ENCODE measurements at places on chromosomes 4 and X. TPM values are rescaled to one million over a fixed set of nuclear protein-coding genes. Genes with fewer than 3 reads are reported as not detected.

- peak overlapping the region; percentile 79 for H3K27ac ChIP-seq
- peaks cover 45% of the 10 kb centered on the region for H3K4me1 ChIP-seq
- H3K27me3 ChIP-seq: no peaks in the 10 kb centered on the region
Observed at GRCh38 chr4:76703123-76703490, 194.8 kb downstream of the SOWAHB start.

- H3K27me3 ChIP-seq: no peaks in the 10 kb centered on the region
- no peak for DNase-seq
- H3K27ac ChIP-seq: no peak overlapping the region
- peaks cover 4% of the 10 kb centered on the region for H3K4me1 ChIP-seq
- no peaks in the 10 kb centered on the region for H3K36me3 ChIP-seq
Observed at GRCh38 chrX:153061732-153062131, 5.5 kb downstream of the PNMA3 start.

DNA sequence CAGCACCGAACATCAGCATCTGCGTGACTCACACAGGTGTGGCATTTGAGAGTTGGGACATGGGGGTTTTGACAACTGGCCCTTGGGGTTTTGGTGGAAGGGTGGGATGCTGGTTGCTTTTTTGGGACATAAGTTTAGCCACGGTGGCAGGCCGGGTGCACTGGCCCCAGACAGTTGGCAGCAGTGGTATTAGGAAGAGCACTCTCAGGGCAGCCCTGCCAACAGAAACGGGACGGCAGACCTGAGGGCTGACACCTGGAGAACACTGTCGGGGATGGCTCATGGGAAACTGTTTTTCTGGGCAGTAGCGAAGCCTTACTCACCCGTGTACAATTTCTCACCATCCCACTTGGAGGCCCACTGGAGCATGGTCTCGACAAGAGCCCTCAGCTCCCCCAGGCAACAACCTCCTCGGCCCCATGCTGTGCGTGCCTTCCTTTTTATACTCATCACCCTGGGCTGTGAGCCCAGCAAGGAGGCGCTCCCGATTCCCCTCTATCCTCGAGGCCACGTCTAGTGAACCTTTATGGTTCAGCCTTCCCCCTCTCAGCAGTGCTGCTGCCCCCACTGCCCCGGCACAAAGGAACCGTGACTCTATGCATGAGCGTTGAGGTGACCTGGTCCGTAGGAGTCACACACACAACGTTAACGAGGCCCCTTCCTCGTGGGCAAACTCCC lies 30.6 kb downstream of the WDR1 start:
- peaks cover 15% of the 10 kb centered on the region for H3K4me1 ChIP-seq
- no peaks in the 10 kb centered on the region for H3K27me3 ChIP-seq
- H3K36me3 ChIP-seq: peaks cover 50% of the 10 kb centered on the region
- no peak overlapping the region for H3K27ac ChIP-seq
- peak; percentile 77 for DNase-seq

DNA sequence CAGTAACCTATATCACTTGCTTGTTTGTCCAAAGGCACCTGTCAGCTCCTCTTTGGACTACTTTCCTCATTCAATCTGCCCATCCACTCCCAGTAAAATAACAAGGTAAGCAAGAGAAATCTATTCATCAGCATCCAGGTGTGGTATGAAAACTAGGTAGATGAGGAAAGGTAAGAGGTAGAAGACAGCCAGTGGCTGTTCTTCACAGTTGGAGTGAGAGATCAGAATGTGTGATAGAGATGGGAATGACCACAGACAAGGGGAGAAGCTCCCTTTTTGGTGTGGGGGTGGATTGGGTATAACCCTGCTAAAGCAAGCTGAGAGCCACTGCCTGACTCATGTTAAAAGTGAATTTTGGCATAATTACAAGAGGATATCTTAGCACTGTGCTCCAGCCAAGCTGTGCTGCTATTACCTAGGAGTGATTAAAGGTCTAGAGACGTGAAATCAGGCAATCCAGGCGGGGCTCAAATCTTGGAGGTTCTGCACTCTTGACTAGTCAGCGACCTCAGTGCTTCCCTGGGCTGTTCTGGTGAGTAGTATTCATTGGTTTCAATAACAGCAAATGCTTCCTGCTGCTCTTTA lies 28.1 kb upstream of the RASL11B start:
- H3K4me1 ChIP-seq: peaks cover 30% of the 10 kb centered on the region
- H3K4me3 ChIP-seq: no peak overlapping the region

- no peak overlapping the region for H3K4me3 ChIP-seq
- peaks cover 2% of the 10 kb centered on the region for H3K36me3 ChIP-seq
- no peak for DNase-seq
- no peak overlapping the region for H3K27ac ChIP-seq
- H3K4me1 ChIP-seq: peaks cover 18% of the 10 kb centered on the region
- no peaks in the 10 kb centered on the region for H3K27me3 ChIP-seq
Observed at GRCh38 chrX:98924511-98924910, 1485.6 kb downstream of the PCDH19 start.

- peaks cover 3% of the 10 kb centered on the region for H3K27me3 ChIP-seq
- no peak overlapping the region for H3K27ac ChIP-seq
- H3K4me3 ChIP-seq: no peak overlapping the region
- no peak for DNase-seq
- H3K36me3 ChIP-seq: no peaks in the 10 kb centered on the region
- peaks cover 1% of the 10 kb centered on the region for H3K4me1 ChIP-seq
Observed at GRCh38 chrX:123481913-123482851, 250.7 kb downstream of the THOC2 start.

- H3K36me3 ChIP-seq: peaks cover 11% of the 10 kb centered on the region
- DNase-seq: no peak
- H3K27ac ChIP-seq: no peak overlapping the region
- H3K4me3 ChIP-seq: no peak overlapping the region
- no peaks in the 10 kb centered on the region for H3K27me3 ChIP-seq
- no peaks in the 10 kb centered on the region for H3K4me1 ChIP-seq
Observed at GRCh38 chr4:102705391-102705935, 55.3 kb downstream of the MANBA start.

DNA sequence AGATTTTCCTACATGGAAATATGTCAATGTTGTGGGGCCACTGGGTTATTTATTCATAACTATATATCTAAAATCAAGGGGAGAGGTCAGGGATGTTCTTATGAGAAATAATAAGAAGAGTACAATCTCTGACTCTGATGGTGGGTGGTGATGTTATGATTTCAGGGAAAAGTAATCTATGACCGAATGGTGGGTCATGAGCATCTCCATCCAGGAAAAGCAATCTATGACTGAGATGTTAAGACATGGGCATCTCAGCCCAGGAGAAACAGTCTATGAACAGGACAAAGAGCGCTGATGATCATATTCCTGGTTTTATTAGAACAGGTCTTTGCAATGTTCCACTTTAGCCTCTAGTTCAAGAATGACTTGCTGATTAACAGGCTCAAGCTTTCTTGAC lies 137.1 kb downstream of the ARSF start:
- H3K27ac ChIP-seq: no peak overlapping the region
- H3K4me3 ChIP-seq: no peak overlapping the region
- peaks cover 25% of the 10 kb centered on the region for H3K4me1 ChIP-seq
- no peaks in the 10 kb centered on the region for H3K27me3 ChIP-seq
- DNase-seq: no peak
- H3K36me3 ChIP-seq: no peaks in the 10 kb centered on the region

GRCh38 chr4:156763511-156763910 lies 208.1 kb downstream of the PDGFC start:
- peaks cover 59% of the 10 kb centered on the region for H3K4me1 ChIP-seq
- no peaks in the 10 kb centered on the region for H3K27me3 ChIP-seq
- no peak overlapping the region for H3K4me3 ChIP-seq
- peak overlapping the region; percentile 72 for H3K27ac ChIP-seq
- DNase-seq: no peak

- no peak for DNase-seq
- H3K36me3 ChIP-seq: no peaks in the 10 kb centered on the region
- no peak overlapping the region for H3K4me3 ChIP-seq
- no peaks in the 10 kb centered on the region for H3K4me1 ChIP-seq
- H3K27me3 ChIP-seq: no peaks in the 10 kb centered on the region
- H3K27ac ChIP-seq: no peak overlapping the region
Observed at GRCh38 chr4:11069581-11070211, 359.0 kb downstream of the HS3ST1 start.

DNA sequence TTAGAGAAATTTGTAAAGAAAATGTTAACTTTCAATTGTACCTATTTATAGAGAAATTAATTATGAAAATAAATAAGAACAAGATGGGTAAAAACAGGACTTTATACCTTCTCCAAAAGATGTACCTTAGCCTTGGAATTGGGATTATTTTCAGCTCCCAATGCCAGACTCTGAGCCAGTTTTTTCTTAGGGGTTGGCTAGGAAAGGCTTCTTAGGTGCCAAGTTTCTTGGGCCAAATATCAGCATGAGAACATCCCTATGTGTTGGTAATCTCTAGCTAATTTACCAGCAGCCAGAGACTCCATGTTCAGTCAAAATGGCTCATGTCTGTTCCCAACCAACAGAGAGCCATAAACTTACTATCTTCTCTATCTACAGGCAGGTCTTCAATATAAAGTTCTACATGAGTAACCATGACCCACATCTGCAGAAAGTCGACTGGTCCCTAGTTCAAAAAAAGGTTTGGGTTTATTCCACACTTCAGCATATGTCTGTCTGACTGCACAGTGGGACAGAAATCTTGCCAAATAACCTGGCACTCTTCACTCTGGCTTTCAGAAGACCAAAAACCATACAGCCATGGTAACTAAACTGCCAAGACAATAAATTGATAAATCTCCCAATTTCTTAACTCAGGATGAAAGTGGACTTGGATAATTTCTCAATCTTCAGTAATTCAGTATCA lies 380.5 kb upstream of the RASGEF1B start:
- no peaks in the 10 kb centered on the region for H3K4me1 ChIP-seq
- no peak overlapping the region for H3K4me3 ChIP-seq
- H3K36me3 ChIP-seq: no peaks in the 10 kb centered on the region

DNA sequence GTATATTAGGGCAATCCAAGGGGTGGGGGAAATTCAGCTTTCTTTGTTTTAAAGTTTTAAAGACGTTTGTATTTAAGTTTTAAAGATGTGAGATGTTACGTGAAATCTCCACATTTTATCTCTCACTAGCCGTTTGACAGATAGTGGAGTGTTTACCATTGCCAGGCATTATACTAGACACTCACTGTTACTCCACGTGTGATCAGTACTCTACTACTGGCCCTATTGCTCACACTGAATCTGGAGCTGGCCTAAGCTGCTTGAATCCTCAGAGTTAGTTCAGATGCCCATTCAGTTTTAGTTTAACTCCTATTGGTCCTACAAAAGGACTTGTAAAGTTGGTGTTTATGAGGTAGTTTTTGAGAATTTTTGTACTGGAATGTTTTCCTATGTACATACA lies 4.5 kb downstream of the ADAD1 start:
- H3K36me3 ChIP-seq: no peaks in the 10 kb centered on the region
- DNase-seq: no peak
- no peak overlapping the region for H3K4me3 ChIP-seq
- H3K27me3 ChIP-seq: no peaks in the 10 kb centered on the region
- peaks cover 9% of the 10 kb centered on the region for H3K4me1 ChIP-seq

GRCh38 chr4:52157641-52158316 lies 106.7 kb downstream of the SPATA18 start:
- peaks cover 4% of the 10 kb centered on the region for H3K36me3 ChIP-seq
- no peak overlapping the region for H3K27ac ChIP-seq
- H3K4me1 ChIP-seq: peaks cover 5% of the 10 kb centered on the region
- peaks cover 38% of the 10 kb centered on the region for H3K27me3 ChIP-seq
- no peak overlapping the region for H3K4me3 ChIP-seq

The CNKSR2 gene
- 1.7 TPM for total RNA-seq

The CPLX1 gene
- total RNA-seq: not detected

The SPANXD gene
- total RNA-seq: not detected

Data from chondrocyte (in vitro differentiated cells).